Upper lobe of right lung (tissue), 1 donor: ENCODE measurements at places on chromosomes 2 and 18.

GRCh38 chr18:49907346-49907929, 94.1 kb upstream of the ACAA2 start:
- no peak overlapping the region for H3K4me3 ChIP-seq
- H3K4me1 ChIP-seq: no peaks in the 10 kb centered on the region
- H3K27me3 ChIP-seq: no peaks in the 10 kb centered on the region
- H3K36me3 ChIP-seq: no peaks in the 10 kb centered on the region
- H3K27ac ChIP-seq: no peak overlapping the region

GRCh38 chr2:111667542-111668273, 216.3 kb downstream of the ANAPC1 start:
- H3K27me3 ChIP-seq: no peaks in the 10 kb centered on the region
- no peak for DNase-seq
- H3K4me1 ChIP-seq: peaks cover 7% of the 10 kb centered on the region
- no peaks in the 10 kb centered on the region for H3K36me3 ChIP-seq
- H3K4me3 ChIP-seq: no peak overlapping the region

- peaks cover 15% of the 10 kb centered on the region for H3K4me1 ChIP-seq
- H3K27me3 ChIP-seq: no peaks in the 10 kb centered on the region
- H3K4me3 ChIP-seq: peak overlapping the region; percentile 95
- H3K27ac ChIP-seq: peak overlapping the region; percentile 99
- no peak for DNase-seq
Observed at GRCh38 chr2:27322301-27322765, 564 bp downstream of the MPV17 start.

GRCh38 chr18:523561-523960, 23.1 kb upstream of the COLEC12 start:
- H3K27me3 ChIP-seq: no peaks in the 10 kb centered on the region
- H3K27ac ChIP-seq: no peak overlapping the region
- no peak for DNase-seq
- H3K36me3 ChIP-seq: no peaks in the 10 kb centered on the region
- no peak overlapping the region for H3K4me3 ChIP-seq

GRCh38 chr2:58448065-58448507, 207.0 kb upstream of the FANCL start:
- H3K27me3 ChIP-seq: no peaks in the 10 kb centered on the region
- H3K4me1 ChIP-seq: no peaks in the 10 kb centered on the region
- H3K4me3 ChIP-seq: no peak overlapping the region
- H3K36me3 ChIP-seq: no peaks in the 10 kb centered on the region
- H3K27ac ChIP-seq: no peak overlapping the region

- no peaks in the 10 kb centered on the region for H3K4me1 ChIP-seq
- peaks cover 41% of the 10 kb centered on the region for H3K36me3 ChIP-seq
- DNase-seq: no peak
- H3K27ac ChIP-seq: no peak overlapping the region
- no peaks in the 10 kb centered on the region for H3K27me3 ChIP-seq
- H3K4me3 ChIP-seq: no peak overlapping the region
Observed at GRCh38 chr2:233179848-233180366, 71.6 kb upstream of the ATG16L1 start.

- H3K36me3 ChIP-seq: peaks cover 44% of the 10 kb centered on the region
- peaks cover 21% of the 10 kb centered on the region for H3K4me1 ChIP-seq
- no peak for DNase-seq
- H3K4me3 ChIP-seq: no peak overlapping the region
- no peaks in the 10 kb centered on the region for H3K27me3 ChIP-seq
Observed at GRCh38 chr2:216188956-216189355, 79.8 kb downstream of the XRCC5 start.

DNA sequence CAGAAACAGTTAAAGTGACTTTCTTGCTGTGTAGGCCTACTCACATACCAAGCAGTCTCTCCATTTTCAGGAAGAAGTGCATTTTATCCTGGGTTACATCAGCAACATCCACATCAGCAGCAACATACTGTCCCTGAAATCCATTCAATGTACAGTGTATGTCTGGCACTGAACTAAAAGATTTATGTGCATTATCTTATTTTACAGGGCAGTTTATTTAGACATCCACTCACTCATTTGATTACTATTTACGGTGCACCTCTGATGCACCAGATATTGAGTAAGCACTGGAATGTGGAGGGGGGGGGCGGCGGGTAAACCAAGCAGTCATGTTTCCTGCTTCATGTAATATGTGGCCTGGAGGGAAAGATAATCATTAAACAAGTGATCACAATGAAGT, 1128.2 kb downstream of the BCL11A start:
- H3K4me1 ChIP-seq: no peaks in the 10 kb centered on the region
- no peaks in the 10 kb centered on the region for H3K27me3 ChIP-seq
- no peak overlapping the region for H3K4me3 ChIP-seq
- no peaks in the 10 kb centered on the region for H3K36me3 ChIP-seq

DNA sequence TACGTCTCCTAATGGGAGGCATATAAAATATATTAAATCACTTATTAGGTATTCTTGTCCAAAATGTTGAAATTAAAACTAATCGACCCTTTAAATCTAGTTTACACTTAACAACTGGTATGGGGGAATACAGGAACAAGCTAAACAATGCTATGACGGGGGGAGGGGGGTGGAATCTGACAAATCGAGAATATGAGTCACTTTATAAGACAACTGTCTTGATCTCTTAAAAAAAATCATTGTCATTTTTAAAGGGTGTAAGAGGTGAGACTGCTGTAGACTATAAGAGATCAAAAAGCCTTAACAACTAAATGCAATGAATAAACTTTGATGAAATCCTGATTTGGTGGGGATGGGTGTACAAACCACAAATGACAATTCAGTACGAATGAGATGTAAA, 6.0 kb downstream of the MAP3K2 start:
- no peaks in the 10 kb centered on the region for H3K36me3 ChIP-seq
- no peaks in the 10 kb centered on the region for H3K27me3 ChIP-seq
- H3K4me3 ChIP-seq: no peak overlapping the region
- DNase-seq: no peak
- H3K4me1 ChIP-seq: peaks cover 14% of the 10 kb centered on the region

DNA sequence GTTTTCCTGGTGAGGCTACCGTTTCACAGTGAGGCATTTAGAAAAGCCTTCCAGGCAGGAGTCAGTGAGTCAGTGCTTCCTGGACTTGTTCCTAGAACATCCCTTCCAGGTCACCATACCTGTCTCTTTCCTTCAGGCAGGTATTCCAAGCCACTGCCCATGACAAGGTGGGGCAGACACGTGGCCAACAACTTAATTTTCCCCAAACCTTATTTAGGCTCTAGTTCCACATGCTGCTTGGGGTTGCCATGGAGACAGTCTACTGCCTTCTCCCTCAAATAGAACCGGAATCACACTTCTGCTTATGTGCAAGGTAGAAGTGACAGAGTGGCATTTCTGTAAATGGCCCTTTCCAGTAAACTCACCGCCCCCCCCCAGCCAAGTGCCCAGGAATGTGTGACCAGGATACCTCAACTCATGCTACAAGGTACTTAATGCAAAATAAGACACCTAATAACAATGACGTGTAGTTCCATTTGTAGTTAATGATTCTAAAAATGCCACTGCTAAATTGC, 258.3 kb downstream of the PRKCE start:
- peak; percentile 84 for DNase-seq
- H3K36me3 ChIP-seq: no peaks in the 10 kb centered on the region
- no peaks in the 10 kb centered on the region for H3K27me3 ChIP-seq
- no peak overlapping the region for H3K4me3 ChIP-seq
- H3K27ac ChIP-seq: peak overlapping the region; percentile 30

- H3K4me3 ChIP-seq: no peak overlapping the region
- no peak overlapping the region for H3K27ac ChIP-seq
- DNase-seq: no peak
- H3K27me3 ChIP-seq: peaks cover 18% of the 10 kb centered on the region
Observed at GRCh38 chr2:45141883-45142866, 132.9 kb upstream of the SIX2 start.

DNA sequence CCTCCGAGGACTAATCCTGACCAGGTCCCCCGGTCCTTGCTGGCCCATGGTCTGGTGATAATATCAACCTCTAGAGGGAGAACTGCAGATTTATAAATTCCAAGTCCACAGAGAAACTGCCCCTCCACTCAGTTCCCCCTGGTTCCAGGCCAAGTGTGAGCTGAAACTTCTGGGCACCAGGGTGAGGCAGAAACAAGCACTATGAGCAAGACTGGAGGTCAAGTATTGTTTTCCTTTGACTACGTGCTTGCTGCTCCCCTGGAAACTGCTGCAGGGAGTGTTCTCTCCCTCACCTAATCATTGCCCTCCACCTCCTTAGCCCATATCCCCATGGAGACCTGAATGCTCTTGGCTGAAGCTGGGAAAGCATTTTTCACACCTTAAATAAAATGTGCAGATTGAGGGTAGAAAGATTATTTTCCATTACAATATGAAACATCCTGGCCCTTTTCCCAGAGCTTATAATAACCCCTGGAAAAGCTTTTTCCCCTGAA, 135.2 kb downstream of the RDH14 start:
- no peak overlapping the region for H3K27ac ChIP-seq
- H3K4me3 ChIP-seq: no peak overlapping the region
- no peaks in the 10 kb centered on the region for H3K36me3 ChIP-seq
- no peaks in the 10 kb centered on the region for H3K4me1 ChIP-seq
- H3K27me3 ChIP-seq: no peaks in the 10 kb centered on the region

- no peaks in the 10 kb centered on the region for H3K36me3 ChIP-seq
- H3K27me3 ChIP-seq: no peaks in the 10 kb centered on the region
- no peak for DNase-seq
Observed at GRCh38 chr2:167703441-167703840, 544.0 kb downstream of the STK39 start.

- H3K27me3 ChIP-seq: no peaks in the 10 kb centered on the region
- no peaks in the 10 kb centered on the region for H3K4me1 ChIP-seq
- H3K4me3 ChIP-seq: no peak overlapping the region
- no peaks in the 10 kb centered on the region for H3K36me3 ChIP-seq
Observed at GRCh38 chr2:153197402-153198386, 280.9 kb downstream of the RPRM start.

DNA sequence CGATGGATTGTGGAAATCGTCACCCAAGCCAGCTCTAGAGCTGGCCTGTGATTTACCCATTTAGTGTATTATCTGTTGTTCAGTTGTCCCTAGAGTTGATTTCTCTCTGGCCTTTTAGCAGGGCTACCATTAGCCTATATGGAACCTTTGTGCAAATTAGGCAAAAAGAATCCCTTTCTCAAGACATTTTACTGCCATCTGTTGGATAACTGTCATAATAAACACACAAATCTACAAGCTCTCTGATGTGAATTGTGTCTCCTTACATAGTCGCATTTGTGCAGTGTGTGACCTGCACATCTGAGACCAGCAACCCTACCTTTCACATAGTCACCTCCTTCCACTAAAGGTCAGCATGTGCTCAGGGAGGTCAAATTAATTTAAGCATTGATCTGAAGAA, 34.0 kb downstream of the LOXHD1 start:
- H3K4me1 ChIP-seq: no peaks in the 10 kb centered on the region
- H3K36me3 ChIP-seq: no peaks in the 10 kb centered on the region
- no peak for DNase-seq

GRCh38 chr2:207733597-207734240, 22.3 kb downstream of the CCNYL1 start:
- DNase-seq: no peak
- H3K4me3 ChIP-seq: no peak overlapping the region
- H3K36me3 ChIP-seq: peaks cover 21% of the 10 kb centered on the region
- no peak overlapping the region for H3K27ac ChIP-seq
- H3K27me3 ChIP-seq: no peaks in the 10 kb centered on the region

GRCh38 chr2:215207041-215207440, 68.6 kb upstream of the ABCA12 start:
- H3K27me3 ChIP-seq: no peaks in the 10 kb centered on the region
- no peak overlapping the region for H3K27ac ChIP-seq
- no peak overlapping the region for H3K4me3 ChIP-seq
- no peak for DNase-seq
- no peaks in the 10 kb centered on the region for H3K36me3 ChIP-seq

DNA sequence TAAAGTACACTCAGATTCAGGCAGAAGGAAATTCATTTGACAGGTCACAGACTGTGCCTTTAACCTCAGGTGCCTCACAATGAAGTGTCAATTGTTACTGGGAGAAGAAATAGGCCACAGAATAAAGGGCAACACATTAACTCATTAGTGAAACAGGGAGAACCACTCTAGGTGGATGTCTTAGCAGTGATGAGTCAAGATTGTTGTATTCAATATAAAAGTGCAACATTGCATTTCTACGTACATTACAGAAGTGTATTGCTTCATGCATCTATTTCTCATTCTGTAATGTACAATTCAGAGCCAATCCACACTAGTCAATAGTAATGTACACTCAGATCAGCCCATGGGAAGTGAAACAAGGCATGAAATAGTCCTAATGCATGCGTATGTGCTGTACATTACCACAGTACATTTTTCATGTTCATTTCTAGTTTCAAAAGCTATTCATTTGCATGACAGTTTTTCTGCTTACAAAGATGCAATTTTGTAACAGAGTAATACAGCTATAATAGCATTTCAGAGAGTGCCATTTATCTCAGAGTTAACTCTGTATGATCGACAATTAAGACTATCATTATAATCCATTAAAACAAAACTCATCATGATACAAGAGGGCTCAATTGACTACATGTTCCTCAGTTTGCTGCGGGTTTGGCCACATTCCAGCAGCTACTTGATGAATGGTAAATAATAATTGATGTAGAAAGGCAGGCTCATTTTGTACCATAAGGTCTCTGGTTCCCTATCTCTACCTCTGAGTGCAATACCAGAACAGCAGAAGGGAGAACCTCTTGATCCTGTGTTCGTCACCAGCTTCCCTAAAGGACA, 12.2 kb upstream of the ARL5A start:
- H3K36me3 ChIP-seq: no peaks in the 10 kb centered on the region
- H3K27ac ChIP-seq: no peak overlapping the region
- H3K4me1 ChIP-seq: no peaks in the 10 kb centered on the region
- no peaks in the 10 kb centered on the region for H3K27me3 ChIP-seq
- H3K4me3 ChIP-seq: no peak overlapping the region

DNA sequence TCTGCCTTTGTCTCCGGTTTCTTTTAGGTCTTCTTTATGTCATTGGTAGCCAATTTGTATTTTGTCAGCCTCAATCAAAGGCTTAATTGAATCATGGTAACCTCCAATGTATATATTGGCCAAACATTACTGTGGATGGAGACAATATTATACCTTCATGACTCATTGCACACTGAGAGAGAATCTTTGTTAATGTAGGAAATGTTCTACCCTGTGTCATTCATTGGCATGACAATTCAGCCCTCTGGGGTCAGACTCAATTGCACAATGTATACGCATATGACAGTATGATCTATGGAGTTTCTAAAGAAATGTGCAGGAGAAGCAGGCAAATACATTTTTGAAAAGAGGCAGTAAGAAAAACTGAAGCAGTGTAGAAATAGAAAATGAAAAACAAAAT, 162.6 kb downstream of the PDE11A start:
- no peak overlapping the region for H3K4me3 ChIP-seq
- no peaks in the 10 kb centered on the region for H3K27me3 ChIP-seq
- DNase-seq: no peak
- no peak overlapping the region for H3K27ac ChIP-seq
- H3K4me1 ChIP-seq: no peaks in the 10 kb centered on the region

GRCh38 chr2:136997557-136997956, 232.2 kb downstream of the THSD7B start:
- H3K4me1 ChIP-seq: no peaks in the 10 kb centered on the region
- no peak for DNase-seq
- no peaks in the 10 kb centered on the region for H3K27me3 ChIP-seq
- no peak overlapping the region for H3K4me3 ChIP-seq
